ENCODE measurements at places on chromosomes 7 and 10. TPM values are rescaled to one million over a fixed set of nuclear protein-coding genes. Genes with fewer than 3 reads are reported as not detected.

Gene WNT8B
- total RNA-seq: not detected

Gene SDK1
- 0.51 TPM for total RNA-seq

Gene CFAP43
- 0.26 TPM for total RNA-seq

Gene SLC35G1
- total RNA-seq: 2.1 TPM

Gene RBM17
- total RNA-seq: 33.2 TPM

Gene FEZF1
- total RNA-seq: not detected

Gene AOC1
- total RNA-seq: under 0.01 TPM

Gene HMX2
- total RNA-seq: not detected

Gene GIMAP1
- total RNA-seq: not detected

Gene HABP2
- total RNA-seq: not detected

GRCh38 chr10:64286533-64286932 lies 765.3 kb downstream of the REEP3 start:
- no peak for DNase-seq

DNA sequence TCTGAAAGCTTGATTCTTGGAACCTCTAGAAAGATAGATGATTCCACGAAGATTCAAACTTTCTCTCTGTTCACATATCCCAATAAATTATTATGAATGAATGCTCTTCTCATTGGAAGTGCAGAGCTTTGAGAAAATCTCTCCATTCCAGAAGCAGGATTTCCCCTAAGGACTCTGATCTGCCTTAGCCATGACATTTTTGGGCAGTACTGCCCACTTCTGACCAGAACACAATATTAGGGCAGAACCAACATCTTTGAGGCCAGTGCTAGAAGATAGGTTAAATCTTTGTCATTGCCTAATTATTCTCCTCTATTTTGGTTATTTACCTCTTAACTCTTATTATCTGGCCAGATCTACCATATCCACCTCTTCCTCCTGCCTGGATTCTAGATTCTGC lies 49.9 kb downstream of the ARMC3 start:
- DNase-seq: no peak

DNA sequence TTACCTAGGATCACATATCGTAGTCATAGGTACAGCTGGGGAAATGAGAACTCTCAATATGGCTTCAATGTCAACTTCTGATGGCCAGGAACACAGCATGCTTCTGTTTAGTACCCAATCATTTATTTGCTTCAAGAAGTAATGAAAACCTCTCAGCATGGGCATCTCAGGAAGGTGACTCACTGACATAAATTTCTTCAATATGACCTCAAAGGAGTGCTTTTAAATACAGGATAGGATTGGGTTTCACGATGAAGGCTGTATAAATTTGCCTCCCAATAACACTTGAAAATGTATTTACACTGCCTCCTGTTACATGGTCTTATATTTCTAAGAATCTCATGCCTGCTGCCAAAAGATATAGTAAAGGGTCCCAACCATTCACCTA lies 15.1 kb downstream of the ITGA8 start:
- no peak for DNase-seq

DNA sequence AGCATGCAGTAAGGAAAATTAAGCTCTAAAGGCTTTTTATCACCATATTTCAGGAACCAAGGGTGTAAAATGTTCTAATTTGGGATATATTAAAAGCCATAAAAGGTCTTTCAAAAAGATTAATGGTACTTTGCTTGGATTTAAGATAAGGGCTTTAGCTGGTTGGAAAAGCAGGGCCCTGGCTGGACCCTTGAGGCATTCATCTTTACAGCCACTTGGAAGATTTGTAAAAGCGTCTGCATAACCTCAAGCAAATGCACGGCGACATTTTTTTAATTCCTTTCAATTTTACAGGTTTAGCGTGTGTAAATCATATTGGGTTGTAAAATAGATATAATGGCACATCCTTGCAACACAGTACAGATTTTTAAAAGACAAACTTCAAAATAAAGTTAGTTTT lies 27.2 kb downstream of the FAM204A start:
- no peak for DNase-seq

DNA sequence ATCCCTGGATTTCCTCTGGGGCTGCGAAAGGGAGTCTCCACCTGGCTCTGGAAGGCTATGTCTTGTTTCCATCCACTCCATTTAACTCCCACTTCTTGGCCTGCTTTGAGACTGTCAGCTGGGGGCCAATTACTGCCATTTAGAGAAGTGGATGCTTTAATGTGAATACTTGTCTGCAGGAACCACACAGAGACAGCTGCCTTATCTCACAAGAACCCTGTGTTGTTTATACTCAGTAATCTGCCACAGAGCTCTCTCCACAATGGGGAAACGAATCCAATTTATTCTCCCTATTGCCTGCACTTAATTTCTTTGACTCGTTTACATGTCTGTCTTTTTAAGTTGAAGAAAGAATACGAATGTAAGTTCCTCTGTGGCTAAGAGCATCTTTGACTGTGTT lies 787.0 kb upstream of the C7orf33 start:
- DNase-seq: no peak

DNA sequence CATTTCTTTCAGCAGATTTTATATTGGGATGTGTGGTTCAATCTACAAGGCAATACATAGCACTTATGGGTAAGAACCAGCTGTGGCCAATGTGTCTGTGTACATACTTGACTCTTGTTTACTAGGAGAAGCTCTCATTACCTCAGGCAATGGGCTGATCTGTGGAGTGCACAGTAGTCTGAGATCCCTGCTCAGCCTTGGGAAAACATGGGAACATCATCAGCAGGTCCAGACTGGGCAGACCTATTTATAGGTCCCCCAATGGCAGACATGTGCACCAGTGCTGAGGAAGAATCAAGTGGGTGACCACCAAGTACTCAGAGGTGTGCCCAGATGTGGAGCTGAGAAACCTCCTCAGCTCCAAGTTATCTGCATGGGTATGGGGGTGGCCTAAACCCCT lies 349.7 kb downstream of the KIF20B start:
- peak; percentile 87 for DNase-seq

- peak; percentile 40 for DNase-seq
Observed at GRCh38 chr7:80387634-80388193, 124.2 kb downstream of the GNAT3 start.

GRCh38 chr10:71337219-71337701 lies 18.2 kb downstream of the SLC29A3 start:
- no peak for DNase-seq

GRCh38 chr7:135600226-135600625 lies 42.5 kb downstream of the NUP205 start:
- DNase-seq: no peak

DNA sequence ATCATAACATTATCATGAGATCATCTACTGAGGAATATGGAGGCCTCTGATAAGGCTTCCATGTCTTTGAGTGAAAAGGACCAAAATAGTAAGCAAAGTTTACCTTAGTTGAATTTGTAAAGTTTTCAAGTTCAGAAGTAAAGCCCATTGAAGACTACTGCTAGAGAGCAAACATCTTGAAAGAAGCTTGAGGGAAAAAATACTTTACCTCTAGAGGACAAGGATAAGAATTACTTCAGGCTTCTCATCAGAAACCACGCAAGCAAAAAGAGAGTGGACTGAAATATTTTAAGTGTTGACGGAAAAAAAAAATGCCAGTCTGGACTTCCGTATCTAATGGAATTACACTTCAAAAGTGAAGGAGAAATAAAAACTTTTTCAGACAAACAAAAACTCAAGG lies 114.3 kb downstream of the MPP7 start:
- no peak for DNase-seq

- DNase-seq: no peak
Observed at GRCh38 chr7:108265007-108265406, 134.8 kb upstream of the LAMB4 start.

DNA sequence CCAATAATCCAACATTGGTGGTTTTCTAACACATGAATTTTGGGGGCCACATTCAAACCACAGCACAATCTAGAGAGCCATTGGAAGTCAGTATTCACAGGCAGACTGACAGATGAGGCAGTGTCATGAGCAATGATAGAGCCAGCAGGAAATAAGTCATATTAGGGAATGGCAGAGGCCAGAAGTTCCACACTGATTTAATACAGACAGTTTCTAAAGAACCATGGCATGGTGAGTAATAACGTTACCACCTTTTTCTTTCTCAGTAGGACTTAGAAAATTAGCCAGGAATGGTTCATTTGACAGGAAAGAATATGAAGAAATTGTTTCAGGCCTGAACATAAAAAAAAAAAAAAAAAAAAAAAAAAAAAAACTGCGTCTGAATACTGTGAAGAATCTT lies 210.3 kb downstream of the GPAM start:
- DNase-seq: peak; percentile 3

DNA sequence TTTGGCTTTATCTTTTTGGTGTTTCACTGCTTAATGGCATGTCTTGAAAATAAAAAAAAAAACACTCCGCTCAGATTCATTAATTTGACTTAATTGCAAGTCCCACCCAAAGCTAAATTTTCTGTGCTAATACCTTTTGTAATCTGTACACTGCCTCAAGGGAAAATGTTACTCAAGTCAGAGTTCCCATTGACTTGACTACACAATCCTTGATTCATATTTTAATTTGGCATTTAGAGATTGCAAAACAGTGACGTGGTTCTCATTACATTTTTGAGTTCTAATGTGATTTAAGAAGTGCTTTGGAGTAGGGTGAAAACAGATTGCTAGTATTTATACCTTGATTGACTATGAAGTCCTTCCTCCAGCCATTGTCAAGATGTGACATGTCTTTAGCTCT lies 21.3 kb upstream of the LIPM start:
- DNase-seq: peak; percentile 61

DNA sequence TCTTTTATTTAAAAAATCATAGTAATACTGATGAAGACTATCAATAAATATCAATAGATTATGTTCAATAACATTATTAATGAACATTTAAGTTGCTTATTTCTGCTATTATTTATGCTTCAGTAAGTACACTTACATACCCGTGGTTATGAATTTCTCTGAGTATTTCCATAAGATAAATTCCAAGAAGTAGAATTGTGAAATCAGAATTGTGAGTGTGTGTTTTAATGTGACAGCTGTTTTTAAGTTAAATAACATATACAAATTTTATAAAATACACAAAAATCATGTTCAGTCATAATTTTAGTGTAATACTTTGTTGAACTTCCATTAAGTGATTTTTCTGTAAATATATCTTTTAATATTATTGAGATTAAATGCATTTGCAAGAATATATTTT lies 37.5 kb upstream of the SEMA3E start:
- no peak for DNase-seq

- DNase-seq: no peak
Observed at GRCh38 chr10:71158251-71158650, 54.1 kb upstream of the UNC5B start.

GRCh38 chr10:66832781-66833422 lies 92.9 kb upstream of the LRRTM3 start:
- no peak for DNase-seq

DNA sequence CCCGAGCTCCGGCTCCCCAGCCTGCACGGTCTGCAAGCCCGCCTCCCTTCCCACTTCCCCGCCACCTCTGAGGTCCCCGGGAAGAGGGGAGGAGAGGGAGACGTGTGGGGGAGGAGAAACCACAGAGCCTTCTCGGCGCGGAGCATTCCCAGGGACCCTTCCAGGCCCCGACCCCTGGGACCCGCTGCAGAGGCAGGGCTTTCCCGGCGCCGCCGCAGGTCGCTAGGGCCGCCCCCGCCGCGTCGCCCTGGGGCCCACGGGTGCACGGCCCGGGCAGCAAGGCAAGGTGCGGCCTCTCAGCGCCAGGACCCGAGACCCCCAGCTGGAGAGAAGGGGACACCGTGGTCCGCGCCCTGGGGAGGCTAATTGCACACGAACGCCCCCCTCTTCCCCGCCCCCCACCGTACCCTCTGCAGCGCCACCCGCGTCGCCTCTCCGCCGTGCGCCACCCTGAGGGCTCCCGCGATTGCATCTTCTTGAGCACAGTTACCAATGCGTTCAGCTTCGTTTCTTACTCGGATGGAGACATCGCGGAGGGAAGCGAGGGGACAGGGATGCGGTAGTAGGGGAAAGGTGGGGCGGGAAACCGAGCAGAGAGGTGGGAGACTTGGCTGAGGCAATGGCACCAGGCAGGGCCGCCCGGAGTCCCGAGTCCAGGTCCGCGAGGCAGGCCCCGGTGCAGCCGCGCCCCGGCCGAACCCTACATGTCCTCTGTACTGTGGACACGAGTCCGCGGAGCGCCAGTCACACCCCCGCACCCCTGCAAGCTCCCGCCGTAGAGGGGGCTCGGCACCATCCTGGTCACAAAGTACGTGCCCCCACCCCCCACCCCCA lies 28.9 kb downstream of the SKIDA1 start:
- peak; percentile 18 for DNase-seq

DNA sequence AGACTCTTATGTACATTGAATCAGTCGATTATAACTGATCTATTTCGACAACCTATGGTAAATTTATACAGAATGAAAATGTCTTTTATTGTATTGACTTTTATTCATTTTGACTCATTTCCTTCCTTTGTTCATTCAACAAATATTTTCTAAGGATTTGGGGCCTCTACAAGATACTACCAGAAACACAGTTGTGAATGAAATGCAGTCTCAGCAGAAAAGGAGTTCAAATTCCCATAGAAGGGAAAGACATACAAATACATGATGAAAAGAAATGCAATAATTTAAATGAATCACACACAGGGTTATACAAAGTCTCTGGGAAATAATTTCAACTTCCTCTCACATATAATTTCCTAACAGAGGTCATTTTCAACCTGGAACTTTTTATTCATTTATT lies 134.0 kb upstream of the SEMA3A start:
- DNase-seq: peak; percentile 26

DNA sequence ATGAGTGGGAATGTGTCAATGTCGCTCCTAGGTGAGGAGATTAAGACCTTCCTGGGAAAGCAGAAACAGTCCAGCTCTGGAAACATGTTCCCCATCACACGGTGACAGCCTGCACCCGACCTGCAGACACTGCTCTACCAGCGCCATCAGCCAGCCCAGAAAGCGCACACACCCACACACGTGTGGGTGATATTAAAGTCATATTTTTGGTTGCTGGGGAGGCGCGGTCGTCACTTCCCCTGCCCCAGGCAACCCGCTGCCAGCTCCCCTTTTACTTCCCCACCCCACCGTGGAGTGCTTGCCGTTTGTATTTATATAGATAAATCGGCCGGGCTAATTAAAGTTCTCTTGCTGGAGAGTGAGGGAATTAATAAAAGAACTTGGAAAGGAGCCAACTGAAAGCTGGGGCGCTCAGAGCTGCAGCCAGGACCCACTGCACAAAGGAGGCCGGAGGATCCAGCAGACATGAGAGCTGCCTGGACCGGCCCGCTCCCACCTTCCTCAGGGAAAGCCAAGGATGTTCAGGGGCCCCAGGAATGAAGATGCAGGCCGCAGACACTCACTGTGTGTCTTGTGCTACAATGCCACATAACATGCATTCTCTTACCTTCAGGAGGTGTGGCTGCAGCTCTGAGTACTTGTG lies 145.2 kb upstream of the UNC5B start:
- no peak for DNase-seq

- no peak for DNase-seq
Observed at GRCh38 chr7:138891446-138891810, 89.8 kb downstream of the KIAA1549 start.

- DNase-seq: no peak
Observed at GRCh38 chr7:91880016-91880412, 488 bp downstream of the MTERF1 start.

Data from bronchial epithelial cell (primary cell).